ENCODE measurements at places on chromosomes 4 and X.

GRCh38 chr4:7673121-7673520, 238.4 kb upstream of the PSAPL1 start:
- no peak for DNase-seq

- DNase-seq, result no peak
These were observed 49.4 kb downstream of the LEF1 start for GRCh38 chr4:108119199-108119800.

- no peak for DNase-seq
These were observed 10.1 kb downstream of the SCARB2 start for GRCh38 chr4:76203541-76203940.

DNA sequence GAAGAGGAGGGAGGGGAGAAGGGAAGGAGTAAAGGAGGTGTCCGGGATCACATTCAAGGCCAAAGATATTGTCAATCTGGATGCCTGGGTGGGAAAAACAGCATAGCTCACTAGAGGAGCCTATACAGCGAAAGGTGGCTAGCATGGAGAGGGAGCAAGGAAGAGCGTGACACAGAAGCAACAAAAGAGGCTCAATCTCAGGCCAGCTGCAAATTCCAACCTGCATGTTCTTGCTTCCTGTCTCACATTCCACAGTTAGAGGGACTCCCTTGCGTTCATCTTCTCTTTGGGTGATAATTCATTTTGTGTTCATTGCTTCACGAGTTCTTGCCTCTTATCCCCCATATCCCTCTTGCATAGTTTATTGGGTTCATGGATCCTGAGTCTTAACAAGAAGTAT, 3.0 kb upstream of the CLNK start:
- no peak for DNase-seq

- no peak for DNase-seq
These were observed 22.4 kb downstream of the DCTD start for GRCh38 chr4:182894681-182895275.

DNA sequence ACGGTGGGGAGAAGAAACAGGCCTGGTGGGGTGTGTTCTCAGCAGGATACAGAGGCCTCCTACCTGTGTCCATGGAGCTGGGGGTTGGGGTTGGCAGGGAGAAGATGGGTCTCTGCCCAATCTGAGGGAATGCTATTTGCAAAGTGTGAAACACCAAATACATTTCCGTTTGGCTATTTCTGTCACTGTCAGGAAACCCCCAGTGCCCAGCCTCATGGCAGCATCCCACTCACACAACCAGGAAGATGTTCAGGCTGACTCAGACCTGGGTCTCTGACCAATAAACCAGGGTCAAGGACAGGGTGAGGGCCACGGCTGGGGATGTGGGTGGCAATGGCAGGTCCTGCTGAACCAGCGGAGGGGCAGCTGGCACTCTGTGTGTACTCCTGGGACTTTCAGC, 41.3 kb downstream of the BCOR start:
- no peak for DNase-seq

- DNase-seq, result no peak
These were observed 25.2 kb downstream of the BMX start for GRCh38 chrX:15525664-15526416.

Data from HS-5 (cell line).